Cortex of kidney (tissue), 1 donor: ENCODE measurements at places on chromosomes 12 and 14.

DNA sequence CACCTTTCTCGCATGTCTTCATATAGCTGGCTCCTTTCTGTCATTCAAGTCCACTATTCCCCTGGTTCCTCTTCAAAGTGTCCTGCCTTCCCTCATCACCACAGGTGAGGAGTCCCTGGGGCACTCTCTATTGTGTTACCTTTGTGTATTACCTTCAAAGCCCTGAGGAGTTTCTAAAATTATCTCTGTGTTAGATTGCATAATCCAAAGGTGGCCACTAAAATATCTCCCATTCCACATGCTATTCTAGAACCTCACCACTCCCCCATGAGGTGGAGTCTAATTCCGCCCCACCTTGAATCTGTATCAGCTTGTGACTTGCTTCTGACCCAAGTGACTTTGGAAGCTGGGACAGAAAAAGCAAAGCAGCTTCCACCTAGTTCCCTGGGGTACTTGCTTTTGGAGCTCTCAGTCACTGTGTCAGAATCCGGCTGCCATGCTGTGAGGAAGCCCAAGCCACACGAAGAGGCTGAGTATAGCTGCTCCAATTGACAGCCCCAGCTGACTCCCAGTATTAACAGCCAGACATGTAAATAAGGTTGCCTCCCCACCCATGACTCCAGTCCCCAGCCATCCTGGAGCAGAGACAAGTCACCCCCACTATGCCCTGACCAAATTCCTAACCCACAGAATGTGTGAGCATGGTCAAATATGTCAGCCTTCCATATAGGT lies 6.8 kb downstream of the HRK start:
- no peak for DNase-seq

GRCh38 chr12:7369274-7369729 lies 65.4 kb downstream of the ACSM4 start:
- DNase-seq: no peak

DNA sequence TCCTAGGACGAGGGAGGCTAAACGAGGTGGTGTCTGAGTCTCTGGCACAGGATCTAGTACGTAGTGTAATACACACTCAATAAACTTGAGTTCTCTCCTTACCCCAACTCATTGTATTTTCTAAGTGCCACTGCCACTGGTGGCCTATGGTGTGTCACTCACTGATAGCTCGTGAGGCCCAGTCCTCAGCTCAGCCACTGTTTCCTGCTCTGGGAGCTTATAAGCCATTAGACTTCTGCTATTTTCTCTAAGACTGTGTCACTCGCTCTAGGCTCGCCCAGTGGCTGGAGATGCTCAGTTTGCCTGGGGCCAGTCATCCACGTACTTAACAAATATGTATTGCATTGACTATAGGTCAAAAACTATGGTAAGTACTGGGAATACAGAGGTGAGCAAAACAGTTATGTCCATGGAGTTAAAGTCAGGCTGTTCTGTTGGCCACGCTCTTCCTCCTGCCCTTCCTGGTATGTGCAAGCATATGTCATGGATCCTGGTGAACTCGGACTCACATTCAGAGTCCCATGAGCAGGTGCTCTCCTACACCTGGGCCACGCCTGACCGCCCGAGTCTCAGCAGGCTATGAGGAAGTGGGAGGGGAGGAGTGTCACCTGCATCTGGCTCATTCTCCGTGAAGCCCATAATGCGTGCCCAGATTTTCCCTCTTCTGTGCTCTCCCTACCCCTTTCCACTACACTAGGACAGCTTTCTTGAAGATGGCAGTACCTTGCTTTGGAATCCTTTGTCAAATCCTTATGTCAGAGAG lies 41.6 kb downstream of the DEGS2 start:
- DNase-seq: no peak

DNA sequence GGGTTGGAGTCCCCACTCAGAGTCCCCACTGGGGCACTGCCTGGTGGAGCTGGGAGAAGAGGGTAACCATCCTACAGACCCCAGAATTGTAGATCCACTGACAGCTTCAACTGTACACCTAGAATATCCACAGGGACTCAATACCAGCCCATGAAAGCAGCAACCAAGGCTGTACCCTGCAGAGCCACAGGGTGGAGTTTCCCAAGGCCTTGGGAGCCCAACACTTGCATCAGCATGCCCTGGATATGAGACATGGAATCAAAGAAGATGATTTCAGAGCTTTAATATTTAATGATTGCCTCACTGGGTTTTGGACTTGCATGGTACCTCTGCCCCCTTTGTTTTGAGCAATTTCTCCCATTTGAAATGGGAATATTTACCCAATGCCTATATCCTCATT lies 80.4 kb downstream of the RASSF9 start:
- DNase-seq: no peak

DNA sequence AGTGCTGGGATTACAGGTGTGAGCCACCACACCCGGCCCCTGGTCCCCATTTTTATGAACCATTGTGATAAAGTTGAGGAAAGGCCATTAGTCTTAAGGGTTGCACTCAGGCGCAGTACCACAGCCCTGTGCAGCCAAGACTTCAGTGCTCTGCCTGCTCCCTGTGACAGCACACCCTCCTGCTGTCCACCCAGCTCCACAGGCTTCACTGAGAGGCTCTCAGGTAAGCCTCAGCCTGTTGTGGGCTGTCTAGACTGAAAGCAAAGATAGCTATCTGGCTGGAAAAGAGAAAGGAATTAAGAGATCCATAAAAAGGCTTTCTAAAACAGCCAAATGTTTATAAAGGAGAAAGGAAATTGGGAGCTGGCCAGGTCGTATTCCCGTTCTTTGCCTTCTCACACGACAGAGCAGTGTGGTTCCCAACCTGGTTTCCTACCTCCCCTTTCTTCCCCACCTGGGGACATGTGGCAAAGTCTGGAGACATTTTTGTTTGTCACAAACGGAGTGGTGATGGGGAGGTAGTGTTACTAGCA lies 19.1 kb upstream of the DNM1L start:
- DNase-seq: no peak

DNA sequence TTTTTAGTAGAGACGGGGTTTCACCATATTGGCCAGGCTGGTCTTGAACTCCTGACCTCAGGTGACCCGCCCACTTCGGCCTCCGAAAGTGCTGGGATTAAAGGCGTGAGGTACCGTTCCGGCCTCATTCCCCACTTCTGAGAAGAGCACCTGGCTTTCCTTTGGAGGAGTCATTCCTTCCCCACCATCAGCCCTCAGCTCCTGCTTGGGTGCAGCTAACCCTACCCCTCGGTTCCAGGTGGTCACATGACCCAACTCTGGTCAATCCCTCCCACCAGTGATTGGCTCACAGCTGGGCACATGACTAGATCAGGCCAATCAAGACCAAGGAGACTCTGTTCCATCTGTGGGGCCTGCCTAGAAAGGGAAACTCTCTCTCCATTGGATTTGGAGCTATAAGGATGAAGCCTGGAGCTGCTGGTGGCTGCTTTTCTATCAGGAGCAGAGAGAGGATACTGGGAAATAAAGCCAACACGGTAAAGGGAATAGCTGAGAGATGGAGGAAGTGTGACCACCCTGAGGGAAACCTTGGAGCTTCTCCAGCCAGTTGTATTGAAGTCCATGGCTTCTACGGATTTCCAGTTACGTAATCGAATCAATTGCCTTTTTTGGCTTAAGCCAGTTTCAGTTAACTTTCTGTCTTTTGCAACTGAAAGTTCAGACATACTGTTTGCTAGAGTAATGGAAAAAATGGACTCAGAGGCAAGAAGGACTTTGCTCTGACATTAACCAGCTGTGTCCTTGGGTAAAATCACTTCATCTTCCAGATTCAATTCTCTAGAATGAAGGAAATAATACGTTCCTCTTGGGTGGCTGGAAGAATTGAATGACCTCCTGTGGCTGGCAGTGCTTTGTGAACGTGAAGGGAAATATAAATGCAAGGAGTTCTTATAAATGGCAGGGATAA lies 19.7 kb upstream of the IFT81 start:
- DNase-seq: no peak

- DNase-seq: no peak
Observed at GRCh38 chr12:110860833-110861296, 14.1 kb downstream of the CCDC63 start.

DNA sequence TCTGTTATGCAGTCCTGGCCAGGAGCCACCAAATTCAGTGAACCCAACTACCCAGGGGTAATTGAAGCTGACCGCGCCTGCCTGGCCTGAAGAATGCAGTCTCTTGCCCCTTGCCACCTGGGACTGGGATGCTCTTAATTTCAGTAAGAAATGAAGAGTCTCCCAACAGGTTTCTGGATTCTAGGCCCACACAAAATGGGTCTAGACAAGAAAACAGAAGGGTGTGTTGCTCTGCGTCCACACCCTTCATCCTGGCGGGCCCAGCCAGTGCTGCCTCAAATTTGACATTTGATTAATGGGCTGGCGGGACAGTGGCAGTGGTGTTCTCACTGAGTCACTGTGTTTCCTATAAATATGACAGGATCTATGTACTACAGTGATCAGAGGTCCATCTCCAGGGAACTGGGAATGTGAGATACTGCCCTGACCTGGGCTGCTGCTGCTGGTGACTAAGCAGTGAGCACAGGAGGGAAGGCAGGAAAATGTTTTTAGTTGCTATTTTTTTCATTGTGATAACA lies 6.5 kb downstream of the TMEM253 start:
- no peak for DNase-seq

- DNase-seq: no peak
Observed at GRCh38 chr14:75711105-75711795, 50.2 kb downstream of the TTLL5 start.

GRCh38 chr12:55847033-55847432 lies 4.3 kb upstream of the MMP19 start:
- no peak for DNase-seq

- no peak for DNase-seq
Observed at GRCh38 chr12:77485961-77486854, 344.5 kb upstream of the NAV3 start.

- DNase-seq: no peak
Observed at GRCh38 chr12:2099595-2099994, 46.8 kb downstream of the CACNA1C start.

GRCh38 chr12:64318605-64319004 lies 72.0 kb downstream of the C12orf56 start:
- DNase-seq: no peak

GRCh38 chr14:38727731-38728130 lies 375.3 kb downstream of the SEC23A start:
- DNase-seq: no peak

GRCh38 chr14:83129496-83129895 lies 1595.8 kb upstream of the SEL1L start:
- DNase-seq: no peak

GRCh38 chr14:101109347-101109638 lies 205.8 kb upstream of the RTL1 start:
- no peak for DNase-seq

- DNase-seq: no peak
Observed at GRCh38 chr12:52044292-52044983, 6.8 kb upstream of the NR4A1 start.

- DNase-seq: no peak
Observed at GRCh38 chr14:32211068-32211404, 8.0 kb upstream of the RNU6-8 start.

- no peak for DNase-seq
Observed at GRCh38 chr14:96635850-96636249, 133.7 kb downstream of the PAPOLA start.

DNA sequence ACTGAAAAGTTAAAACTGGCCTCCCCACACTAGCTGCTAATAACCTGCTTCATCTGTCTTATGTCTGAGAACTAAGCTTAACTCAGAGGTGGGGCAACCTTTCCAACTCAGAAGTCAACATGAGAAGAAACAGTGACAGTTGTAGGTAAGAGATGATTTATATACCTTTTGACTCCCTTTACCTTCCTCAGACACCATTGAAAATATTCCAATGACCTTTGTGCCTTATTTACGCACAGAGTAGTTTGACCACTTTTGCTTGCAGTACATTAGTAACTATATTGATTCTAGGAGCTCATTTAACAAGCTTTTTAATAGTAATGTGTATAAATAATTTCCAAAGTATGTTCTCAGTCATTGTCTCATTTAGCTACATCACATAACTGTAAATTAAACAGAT lies 77.6 kb downstream of the ALX1 start:
- DNase-seq: no peak

- no peak for DNase-seq
Observed at GRCh38 chr14:76908834-76909233, 82.6 kb downstream of the LRRC74A start.

- no peak for DNase-seq
Observed at GRCh38 chr12:122749569-122750332, 2.9 kb upstream of the DENR start.

DNA sequence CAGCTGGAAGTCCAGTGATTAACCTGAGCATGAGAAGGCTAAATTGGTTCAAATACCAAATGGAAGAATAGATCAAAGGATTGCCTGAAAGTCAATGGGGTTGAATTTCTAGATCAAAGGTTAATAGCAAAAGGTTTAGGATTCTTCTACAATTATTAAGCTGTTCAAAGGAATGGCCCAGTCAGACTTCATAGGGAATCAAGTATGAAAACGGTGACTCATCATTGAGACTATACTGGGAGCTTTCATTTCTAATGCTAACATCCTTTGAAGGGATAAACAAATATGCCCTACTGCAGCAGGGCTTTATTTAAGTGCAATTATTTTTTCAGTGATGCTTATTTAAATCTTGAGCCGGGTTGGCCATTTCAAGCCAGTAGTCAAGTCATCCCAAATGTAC lies 152.8 kb downstream of the RIMBP2 start:
- DNase-seq: no peak

DNA sequence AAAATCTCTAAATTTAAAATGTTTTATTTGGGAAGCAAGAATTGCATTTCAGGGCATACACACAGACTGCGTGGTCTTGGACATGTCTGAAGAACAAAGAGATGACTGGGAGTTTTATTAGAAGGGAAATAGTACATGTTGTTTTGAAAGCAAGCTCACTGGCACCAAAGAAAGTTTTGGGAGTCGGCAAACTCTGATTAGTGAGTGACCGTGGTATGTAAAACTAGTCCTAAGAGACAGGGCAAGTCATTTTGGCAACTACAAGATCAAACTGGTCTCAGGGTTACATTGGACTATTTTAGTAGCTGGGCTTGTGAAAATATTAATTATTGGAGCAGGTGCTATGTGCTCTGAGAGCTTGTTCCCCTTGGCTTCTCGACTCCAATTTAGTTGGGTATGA lies 14.9 kb downstream of the TMEM116 start:
- DNase-seq: no peak

DNA sequence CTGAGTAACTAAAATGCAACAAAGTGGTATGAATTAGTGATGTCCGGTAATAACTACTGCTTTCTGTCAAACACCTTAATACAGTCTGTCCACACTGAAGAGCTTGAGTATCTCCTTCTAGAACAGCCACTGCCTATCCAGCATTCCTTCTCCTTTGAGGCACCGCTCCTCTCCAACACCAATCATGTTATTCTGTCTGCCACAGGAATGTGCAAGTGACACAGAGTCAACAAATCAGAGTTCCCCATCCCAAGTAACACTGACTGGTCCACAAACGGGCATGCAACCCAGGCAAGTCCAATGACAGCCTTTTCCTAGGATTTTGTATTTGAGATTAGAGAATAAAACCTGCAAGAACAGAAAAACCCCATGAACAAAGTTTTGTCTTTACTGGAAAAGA lies 3.8 kb downstream of the GXYLT1 start:
- no peak for DNase-seq

- no peak for DNase-seq
Observed at GRCh38 chr14:79758985-79759384, 452.3 kb downstream of the DIO2 start.
